ENCODE measurements at places on chromosomes 12 and 14.

DNA sequence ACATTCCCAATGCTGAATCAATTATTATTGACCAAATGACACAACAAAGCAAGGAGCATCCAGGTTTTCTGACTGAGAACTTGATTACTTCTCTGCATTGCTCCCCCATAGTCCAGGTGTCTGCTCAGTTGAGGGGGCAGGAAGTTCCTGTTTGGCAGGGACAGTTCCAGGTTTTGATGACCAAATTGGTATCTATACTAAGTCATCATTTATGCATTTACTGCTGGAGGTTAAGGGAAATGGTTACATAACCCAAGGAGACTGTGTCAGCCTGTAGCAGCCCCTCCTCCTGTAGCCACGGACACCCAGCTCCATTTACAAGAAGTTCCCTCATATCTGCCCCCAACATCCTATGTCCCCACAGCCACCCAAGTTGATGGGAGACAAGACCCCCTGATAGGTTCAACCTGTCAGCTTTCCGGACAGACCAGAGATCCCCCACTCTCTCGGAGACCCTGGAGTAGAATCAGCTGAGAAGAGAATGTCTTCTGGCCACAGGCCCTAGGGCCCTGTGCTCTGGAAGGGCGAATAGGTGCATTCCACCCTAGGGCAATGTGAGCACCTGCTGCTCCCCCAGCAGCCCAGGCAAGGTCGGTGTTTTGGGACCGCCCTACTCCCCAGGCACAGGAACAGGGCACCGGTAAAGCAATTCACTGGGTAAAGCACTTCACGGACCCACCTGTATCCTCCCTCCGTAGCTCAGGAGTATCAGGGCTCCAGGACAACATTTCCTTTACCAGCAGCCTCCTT, 23.6 kb downstream of the IRF2BPL start:
- no peak for DNase-seq

DNA sequence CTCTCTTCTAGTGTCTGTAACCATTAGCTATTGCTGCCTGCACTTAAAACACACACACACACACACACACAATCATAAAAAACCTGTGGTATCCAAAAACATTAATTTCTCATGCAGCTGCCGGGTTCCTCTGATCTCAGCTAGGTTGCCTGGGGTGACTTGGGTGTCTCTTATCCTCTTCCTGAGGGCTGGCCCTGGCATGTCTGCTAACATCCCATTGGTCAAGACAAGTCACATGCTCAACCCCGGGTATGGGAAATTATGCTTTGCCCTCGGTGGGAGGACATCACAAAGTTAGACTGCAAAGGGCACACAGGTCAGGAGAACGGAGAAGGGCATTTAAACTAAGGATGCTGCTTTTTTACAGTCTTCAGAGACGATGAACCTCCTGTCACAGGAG, 55.7 kb downstream of the TRPV4 start:
- DNase-seq, result no peak

GRCh38 chr14:92659765-92660561, 88.5 kb downstream of the LGMN start:
- DNase-seq, result no peak

DNA sequence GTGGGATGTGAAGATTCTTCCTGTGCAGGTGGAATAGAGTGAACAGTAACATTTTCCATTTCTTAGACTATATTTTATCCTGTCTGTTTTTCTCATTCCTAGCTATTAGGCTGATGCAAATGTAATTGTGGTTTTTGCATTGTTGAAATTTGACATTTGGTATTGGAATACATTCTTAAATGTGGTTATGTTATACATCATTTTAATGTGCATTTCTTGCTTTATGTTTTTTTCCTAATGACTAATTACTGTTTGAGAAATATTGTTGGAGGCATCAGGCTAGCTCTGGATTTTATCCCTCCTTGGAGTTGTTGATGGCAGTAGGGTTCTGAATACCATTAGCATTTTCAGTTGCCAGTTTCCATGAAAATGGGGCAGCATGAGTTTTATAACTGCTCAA, 75.9 kb upstream of the GNG2 start:
- DNase-seq, result no peak

DNA sequence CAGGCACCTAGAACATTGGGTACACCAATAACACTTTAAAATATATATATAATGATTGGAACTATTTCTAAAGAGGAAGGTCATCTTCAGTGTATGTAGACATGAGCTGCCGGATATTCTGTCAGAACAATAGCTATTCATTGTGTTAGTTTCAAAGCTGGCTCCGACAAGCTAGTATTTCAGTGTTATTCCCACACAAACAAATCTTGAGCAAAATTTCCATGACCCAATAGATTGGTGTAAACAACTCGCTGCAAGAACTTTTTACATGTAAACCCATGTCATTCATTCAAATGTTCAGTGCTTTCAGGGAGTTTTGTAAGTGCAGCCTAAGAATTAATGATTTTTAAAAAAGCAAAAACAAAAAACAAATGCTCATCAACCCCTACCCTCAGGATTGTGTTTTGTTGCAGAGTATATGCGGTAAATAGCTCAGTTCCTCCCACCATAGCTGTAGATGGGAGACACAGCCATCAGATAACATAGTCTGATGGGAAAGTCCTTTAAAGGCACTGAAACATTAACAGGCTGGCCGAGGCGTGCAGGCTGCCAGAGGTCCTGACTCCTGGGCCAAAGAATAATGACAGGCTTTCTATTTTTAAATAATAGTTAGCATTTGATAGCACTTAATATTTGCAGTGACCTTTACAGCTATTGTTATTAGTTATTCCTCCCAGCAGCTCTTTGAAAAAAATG, 150.3 kb upstream of the ARHGAP5 start:
- no peak for DNase-seq

- no peak for DNase-seq
Measured at GRCh38 chr14:98953551-98954348, 318.2 kb downstream of the BCL11B start.

DNA sequence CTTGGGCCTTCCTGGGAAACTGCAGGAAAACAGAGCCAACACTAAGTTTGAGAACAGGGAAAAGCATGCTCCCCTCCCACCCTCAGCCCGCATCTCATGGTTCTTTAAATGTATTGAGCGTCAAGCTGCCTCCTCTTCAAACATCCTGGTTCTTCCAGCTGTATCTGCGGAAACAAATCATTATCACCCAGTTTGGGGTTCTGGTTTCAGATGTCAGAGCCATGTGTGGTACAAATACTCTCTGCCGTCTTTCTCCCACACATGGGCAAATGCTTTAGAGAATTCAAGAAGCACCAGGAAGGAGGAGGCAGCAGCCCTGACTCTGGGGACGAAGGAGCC, 29.1 kb downstream of the JDP2 start:
- DNase-seq, result no peak

DNA sequence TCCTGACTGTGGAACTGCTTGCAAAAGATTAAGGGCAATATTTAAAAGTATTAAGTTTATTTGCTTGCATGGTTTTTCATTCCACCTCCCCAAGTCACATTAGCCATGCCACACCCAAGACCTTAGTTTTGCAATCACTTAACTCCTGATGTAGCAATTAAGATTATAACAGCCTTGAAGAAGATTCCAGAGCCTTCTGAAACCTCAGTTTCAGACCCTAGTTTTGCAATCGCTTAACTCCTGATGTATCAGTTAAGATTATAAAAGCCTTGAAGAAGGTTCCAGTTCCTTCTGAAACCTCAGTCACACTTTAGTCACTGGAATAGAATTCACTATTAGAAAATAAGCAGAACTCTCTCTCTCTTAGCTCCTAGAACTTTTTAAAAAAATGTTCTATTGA, 42.7 kb upstream of the DCN start:
- DNase-seq, result no peak

DNA sequence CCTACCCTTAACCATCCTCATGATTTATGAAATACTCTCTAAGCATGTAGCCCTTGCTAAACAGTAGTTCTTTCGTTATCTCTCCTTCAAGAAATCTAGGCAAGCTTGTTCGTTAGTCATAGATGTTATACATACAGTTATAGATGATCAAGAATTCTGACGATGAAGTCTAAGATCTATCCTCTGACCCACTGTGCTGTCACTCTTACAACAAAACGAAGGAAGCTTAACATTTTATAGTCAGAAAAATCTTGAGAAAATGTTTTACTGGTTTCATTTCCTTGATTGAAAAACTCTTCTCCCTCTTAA, 68.9 kb downstream of the SPPL3 start:
- DNase-seq, result no peak

DNA sequence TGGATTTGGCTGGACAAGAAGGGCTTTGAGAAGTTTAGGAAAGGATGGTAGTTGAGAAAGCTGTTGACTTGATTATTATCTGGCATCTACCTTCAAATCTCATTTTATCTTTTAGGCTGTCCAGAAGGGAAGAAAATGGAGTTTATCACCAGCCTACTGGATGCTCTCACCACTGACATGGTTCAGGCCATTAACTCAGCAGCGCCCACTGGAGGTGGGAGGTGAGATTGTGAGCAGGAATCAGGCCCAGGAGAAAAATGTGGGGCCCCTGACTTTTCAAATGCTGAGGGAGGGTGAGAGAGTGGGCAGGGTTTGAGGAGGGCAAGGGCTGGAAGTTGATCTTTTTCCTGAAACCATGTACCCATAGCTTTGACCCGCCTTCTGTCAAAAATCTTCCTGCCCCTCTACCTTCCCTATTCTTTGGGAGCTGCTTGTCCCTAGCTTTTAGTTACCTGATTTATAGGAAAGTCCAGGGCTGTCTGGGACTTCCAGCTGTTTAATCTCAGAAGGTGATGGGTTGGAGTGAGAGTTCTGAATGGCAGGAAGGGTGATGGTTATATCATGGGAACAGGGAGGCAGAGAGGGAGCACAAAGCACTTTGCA, 134.2 kb downstream of the SMOC1 start:
- DNase-seq, result no peak

- no peak for DNase-seq
Measured at GRCh38 chr12:9615420-9616136, 7.9 kb upstream of the KLRB1 start.

- no peak for DNase-seq
Measured at GRCh38 chr12:53952871-53953734, 1.6 kb upstream of the HOXC12 start.

- no peak for DNase-seq
Measured at GRCh38 chr12:124422142-124422569, 127.3 kb downstream of the RFLNA start.

GRCh38 chr12:88575361-88575970, 4.8 kb downstream of the KITLG start:
- no peak for DNase-seq

DNA sequence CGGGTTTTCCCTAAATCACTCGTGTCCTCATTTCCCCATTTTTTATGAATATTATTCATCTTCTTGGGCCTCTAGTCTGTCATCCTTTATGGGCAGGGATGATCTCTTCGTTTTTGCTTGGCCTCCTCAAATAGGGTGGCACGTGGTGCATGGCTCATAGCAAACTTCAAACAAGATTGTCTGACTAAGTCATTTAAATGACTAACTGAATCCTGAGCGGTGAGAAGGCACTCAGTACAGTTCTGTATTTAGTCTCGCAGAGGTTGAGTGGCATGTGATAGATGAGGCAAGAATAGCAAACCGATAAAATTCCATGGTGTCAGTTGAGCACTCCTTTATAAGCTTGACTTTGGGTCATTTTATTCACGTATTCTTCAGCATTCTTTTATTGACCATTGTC, 5.7 kb upstream of the JDP2 start:
- no peak for DNase-seq

- no peak for DNase-seq
Measured at GRCh38 chr12:1937481-1938224, 19.2 kb upstream of the CACNA2D4 start.

GRCh38 chr12:50401500-50402081, 906 bp downstream of the LARP4 start:
- no peak for DNase-seq

DNA sequence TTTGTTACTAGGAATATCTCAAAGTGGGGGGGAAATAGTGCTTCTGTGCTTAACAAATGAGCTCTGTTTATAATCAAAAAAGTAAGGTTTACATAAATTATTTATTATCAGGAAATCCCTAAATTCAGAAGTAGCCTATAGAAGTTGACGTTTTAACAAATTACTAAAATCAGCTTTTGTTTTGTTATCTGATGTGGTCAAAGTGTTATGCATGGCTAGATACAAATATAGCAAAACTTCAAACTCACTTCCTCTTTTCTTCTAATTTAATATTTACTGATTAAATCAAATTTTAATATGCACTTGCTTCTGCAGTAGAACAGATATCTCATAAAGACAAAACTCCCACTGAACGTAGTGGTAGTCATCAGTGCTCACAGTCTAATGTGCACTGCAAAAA, 47.5 kb downstream of the GARIN6 start:
- no peak for DNase-seq

DNA sequence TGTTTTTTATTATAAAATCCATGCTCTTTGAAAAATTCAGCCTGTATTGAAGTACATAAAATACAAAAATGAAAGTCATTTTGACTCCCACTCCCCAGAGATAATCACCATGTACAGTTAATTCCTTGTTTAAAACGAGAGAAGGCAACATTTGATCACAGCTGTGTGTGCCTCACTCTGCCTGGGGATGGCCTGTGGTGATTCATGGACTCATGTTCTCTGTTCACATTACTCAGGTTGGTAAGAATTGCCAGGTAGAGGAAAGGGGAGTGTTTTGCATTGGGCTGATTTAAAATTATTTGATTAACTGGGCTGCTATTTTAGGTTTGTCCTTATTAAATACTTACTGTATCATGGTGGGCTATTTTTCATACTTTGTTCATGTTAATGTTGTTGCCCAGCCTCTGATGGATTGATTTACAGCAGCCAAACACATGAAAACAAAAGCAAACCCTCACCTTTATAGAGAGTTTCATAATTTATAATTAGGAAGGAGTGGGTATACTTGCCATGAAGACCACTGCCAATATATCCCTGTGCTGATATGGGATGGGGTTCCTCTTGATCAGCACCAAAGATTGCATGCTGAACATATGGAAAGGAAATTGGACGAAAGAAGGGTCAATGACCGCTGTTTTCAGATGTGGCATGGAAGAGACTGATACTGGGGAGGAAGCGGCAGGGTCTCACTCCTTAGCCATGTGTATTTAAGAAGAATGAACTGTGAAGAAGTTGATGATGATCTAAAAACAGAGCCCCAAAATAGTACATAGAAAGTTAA, 3.0 kb downstream of the ZBTB1 start:
- DNase-seq, result no peak

- DNase-seq, result no peak
Measured at GRCh38 chr14:55572578-55572977, 7.4 kb upstream of the KTN1 start.

GRCh38 chr12:121182222-121182893, 27.6 kb upstream of the P2RX4 start:
- no peak for DNase-seq

Data from esophagus squamous epithelium (tissue), 5 donors.